ENCODE measurements at places on chromosomes 5 and 9.

DNA sequence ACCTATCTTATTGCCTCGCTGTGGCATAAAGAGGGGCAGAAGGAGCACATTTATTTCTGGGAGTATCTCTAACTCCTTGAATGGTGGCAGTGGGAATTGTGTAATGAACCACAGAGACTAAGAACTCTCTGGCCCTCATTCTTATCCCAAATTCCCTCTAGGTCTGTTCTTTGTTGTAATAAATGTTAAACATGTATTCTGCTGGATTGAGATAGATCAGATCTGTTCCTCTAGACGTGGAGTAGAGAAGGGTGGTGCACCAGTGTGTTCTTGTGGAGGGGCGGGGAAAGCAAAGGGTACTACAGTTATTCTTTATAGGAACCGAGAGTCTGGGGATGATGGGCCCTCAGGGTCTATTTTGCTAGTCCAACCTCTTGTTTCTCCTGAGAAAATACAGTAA, 90.4 kb downstream of the UBE2R2 start:
- DNase-seq, result no peak

- DNase-seq, result no peak
Measured at GRCh38 chr5:79936002-79936645, 54.9 kb downstream of the MTX3 start.

- no peak for DNase-seq
Measured at GRCh38 chr5:1513326-1514026, 10.3 kb downstream of the LPCAT1 start.

DNA sequence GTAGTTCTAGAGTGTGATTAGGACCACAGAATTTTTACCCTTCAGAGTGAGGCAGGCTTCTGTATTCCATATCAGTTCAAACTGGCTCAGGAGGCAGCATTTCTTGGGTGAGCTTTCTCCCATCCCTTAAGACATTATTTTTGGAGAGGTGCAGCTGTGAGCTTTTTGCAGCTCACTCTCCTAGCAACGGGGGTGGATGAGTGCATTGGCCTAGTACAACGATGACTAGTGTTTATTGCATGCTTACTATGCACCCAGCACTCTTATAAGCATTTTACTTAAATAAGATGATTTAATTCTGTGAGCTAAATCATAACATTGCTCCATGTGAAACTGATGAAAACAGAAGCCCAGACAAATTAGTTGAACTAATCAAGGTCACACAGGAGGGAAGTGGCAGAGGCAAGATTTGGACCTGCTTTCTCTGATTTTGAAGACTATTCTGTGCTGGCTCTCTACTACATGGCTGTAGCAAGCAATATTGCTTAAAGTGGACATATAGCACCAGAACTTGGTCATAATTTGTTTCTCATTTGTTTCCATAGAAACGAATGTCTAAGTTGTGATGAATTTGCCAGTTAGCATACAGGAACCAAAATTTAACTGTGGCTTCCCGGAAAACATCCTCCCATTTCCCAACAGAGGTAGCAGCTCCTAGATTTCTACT, 372.1 kb upstream of the RIOK2 start:
- no peak for DNase-seq

DNA sequence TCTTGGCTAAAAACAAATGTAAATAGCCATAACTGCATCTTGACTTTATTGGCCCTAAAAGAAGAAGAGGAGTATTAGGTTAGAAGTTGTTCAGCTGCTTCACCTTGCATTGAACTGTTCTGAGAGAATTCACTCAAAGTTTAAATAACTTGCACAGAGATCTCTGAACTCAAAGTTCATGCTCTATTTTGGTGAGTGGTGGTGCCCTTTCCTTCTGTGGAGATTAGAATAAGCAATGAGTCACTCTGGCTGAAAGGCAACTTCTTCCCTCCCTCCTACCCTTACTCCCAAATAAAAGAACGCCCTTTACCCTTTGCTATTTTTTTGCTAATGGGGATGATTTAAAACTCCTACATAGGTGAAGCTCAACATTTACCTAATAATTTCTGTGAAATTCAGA, 48.9 kb downstream of the ERMP1 start:
- DNase-seq, result no peak

- DNase-seq, result no peak
Measured at GRCh38 chr9:98793031-98793430, 3.3 kb downstream of the ANKS6 start.

DNA sequence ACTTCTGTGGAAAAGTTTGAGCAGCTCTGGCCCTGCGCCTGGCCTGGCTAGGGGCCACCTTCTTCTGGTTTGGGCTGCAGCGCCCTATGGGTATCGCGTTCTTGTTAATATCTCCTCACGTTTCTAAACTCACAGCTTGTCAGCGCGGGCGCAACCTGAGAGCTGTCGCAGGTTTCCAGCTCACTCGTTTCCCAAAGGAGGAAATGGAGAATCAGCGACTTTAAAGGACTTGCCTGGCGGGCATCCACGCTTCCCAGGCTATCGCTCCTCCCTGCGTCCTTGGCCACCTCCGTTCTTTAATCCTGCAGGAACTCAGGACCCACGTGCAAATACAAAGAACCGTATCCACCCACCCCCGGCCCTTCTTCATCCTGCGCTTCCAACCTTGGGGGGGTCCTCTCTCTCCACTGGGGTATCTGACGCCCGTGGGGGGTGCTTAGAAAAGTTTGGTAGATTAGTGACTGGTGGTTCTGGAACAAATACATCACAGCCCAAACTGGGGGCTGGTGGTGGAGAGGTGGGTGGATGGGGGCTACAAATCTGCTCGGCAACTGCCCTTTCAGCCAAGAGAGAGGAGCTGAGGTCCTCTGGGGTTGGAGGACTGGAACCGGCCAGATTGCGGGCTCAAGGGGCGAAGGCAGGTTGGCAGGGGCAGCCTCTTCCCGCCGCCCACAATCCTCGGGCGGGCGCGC, 578 bp upstream of the PSAT1 start:
- peak; percentile 63 for DNase-seq

- no peak for DNase-seq
Measured at GRCh38 chr5:147081311-147081764, 153.5 kb upstream of the STK32A start.

GRCh38 chr5:142938266-142938880, 168.2 kb downstream of the ARHGAP26 start:
- DNase-seq, result no peak

- no peak for DNase-seq
Measured at GRCh38 chr5:31156631-31157160, 36.8 kb upstream of the CDH6 start.

DNA sequence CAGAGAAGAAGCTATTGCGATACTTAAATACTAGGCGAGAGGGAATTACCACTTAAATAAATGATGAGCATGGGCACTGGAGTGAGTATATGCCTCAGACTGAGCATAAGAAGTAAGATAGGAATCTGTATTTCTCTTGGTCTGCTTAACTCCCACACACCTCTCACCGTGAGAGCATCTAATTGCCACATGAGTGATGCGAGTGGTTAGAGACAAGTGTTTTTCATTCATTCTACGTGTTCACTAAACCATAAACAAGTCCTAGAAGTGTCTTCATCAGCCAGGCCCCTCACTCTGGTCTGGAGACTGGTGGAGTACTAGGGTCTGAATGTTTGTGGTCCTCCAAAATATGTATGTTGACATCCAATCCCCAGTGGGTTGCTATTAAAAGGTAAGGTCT, 150.2 kb upstream of the SLC12A2 start:
- no peak for DNase-seq

DNA sequence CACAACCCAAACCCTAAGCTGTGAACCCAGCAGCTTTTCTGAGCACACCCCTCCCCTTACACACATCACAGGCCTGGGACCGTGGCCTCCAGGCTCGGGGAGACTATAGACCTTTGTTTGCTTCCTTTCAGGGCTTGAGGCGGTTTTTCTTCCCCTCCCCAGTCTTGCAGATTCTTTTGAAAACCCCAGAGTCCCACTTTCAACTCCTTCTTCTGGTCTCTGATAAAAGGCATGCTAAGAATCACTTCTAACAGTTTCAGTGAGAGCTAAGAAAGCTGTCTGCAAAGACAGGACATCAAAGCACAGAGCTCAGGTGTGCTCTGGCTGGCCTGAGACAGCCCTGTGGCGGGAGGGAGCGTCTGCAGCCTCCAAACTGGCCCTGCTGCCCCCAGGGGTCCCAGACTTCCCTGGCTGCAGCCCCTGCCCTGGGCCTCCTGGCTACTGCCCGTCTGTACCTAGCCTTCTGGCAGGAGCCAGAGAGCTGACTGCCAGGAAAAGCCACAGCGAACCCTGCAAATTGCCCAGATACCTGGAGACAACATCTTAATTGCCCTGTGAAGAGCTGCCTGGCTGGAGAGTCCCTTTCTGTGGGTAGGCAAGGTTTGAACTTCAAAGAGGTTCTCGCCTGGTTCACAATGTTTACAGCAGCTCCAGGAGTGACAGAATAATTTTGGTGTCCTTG, 138.9 kb downstream of the GADD45G start:
- DNase-seq, result no peak

GRCh38 chr9:108186642-108187395, 669.0 kb downstream of the ACTL7B start:
- DNase-seq, result no peak

DNA sequence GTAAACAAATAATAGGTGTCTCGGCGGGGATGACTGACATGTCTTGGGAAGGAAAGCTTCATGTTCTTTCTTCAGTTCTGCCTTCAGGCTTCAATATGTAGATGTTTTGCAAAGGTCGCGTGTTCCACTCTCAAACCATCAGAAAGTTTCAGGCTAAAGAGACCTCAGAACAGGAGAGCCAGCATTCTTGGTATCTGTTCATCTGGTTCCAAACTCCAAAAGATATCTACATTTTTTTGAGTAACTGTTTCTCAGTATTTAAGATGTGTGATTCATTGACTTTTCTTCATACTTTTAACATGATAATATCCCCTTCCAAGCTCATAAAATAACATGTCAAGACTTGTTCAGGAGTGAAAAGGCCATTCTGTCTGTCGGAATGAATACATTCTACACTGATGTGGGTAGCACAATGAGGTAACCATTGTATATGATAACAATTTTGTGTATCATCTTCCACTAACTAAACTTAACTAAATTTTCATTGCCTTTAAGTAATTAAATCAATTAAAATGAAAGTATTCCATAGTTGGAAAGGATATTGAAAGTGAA, 183.6 kb downstream of the CFAP90 start:
- DNase-seq, result no peak

DNA sequence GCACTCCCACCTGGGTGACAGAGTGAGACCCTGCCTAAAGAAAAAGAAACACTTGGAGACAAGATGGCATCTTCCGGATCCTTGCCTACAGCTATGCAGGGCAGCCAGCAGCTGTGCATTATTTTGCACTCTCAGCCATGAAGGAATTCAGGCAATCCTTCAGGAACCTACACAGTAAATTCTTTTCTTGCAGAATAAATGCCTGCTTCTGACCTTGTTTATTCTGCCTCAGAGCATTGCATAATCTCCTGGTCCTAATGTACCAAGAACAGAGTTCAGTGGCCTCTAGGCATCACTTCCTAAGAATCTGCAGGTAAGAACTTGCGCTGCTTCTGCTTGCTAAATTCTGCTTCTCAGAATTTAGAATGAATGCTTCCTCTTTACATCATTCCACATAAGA, 16.8 kb downstream of the GLDC start:
- DNase-seq, result no peak

- peak; percentile 84 for DNase-seq
Measured at GRCh38 chr5:88602584-88602983, 280.4 kb downstream of the MEF2C start.

DNA sequence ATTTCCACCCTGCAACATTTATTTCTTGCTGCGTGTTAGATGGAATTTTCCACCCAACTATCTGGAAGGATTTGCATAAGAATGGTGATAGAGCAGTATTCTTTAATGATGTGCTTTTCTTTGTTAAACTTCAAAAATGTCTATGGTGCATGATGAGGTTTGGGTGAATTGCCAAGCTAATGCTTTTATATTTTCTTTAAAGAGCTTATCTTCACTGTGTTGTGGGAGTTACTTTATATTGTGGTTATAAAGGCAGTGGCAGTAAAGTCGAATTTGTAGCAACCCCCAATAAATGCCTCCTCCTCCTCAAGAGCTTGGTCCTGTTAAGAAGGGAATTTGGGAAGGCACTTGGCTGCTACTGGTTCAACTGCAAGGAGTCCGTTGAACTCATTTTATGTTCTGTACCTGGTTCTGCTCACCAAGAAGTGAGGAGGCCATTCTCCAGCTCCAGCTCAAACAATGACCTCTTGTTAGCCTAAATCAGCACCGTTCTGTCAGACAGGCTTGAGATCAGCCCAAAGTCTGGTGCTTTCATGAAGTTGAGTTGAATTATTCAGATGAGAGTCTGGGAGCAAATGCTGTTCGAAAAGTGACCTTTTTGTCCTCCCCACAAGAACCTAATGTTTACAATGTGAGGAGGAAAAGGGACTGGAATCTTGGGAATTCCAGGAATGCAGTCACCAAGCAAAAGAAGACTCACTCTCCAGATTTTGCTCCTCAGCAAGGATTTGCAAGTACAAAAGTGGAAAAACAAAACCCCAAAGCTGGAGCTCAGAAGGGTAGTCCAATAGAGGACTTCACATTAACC, 217.0 kb downstream of the TMEM38B start:
- no peak for DNase-seq

GRCh38 chr5:109935833-109936490, 246.2 kb downstream of the MAN2A1 start:
- DNase-seq, result no peak

- no peak for DNase-seq
Measured at GRCh38 chr5:104932431-104932830, 1369.8 kb upstream of the NUDT12 start.

- DNase-seq, result no peak
Measured at GRCh38 chr5:150945486-150945885, 40.7 kb upstream of the ZNF300 start.
